ENCODE measurements at places on chromosomes 7 and 10.

DNA sequence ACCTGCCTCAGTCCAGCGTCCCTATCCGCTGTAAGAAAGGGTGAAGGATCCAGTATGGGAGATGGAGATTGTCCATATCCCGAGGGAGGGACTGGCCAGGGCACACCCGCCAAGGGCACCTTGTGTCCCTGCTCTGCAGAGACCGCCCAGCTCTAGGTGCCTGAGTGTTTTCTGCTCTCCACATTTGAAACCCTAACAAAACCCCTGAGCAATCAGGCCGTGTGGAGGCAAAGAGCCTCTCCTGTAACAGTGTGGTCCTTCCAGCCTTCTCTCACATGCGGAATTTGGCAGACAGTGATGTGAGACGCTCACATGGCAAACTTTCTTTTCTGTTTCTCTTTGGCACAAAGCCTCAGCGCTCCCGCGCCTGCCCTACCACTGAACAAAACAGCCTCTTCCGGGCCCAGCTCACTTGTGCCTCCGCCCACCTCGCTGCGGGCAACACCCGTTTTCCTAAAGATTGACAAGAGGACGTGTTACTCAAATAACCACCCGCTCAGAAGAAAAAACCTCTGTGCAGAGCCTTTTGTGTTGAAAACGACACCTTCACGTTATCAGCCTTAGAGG lies 514.8 kb downstream of the DNAJB6 start:
- peak; percentile 91 for DNase-seq

GRCh38 chr7:120334475-120334874 lies 61.5 kb downstream of the KCND2 start:
- DNase-seq = no peak

DNA sequence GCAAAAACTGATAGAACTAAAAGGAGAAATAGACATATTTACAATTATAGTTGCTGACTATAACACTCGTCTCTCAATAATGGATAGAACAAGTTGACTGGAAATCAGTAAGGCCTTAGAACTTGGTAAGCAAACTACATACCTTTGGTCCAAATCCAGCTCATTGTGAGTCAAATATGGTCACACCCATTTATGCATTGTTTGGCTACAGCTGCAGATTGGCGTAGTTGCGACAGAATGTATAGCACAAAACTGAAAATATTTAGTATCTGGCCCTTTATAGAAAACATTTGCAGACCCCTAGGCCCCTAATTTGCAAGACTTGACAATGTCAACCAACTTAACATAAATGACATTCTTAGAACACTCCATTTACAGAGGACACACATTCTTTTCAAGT lies 103.6 kb upstream of the EGR2 start:
- no peak for DNase-seq

- DNase-seq = no peak
Measured at GRCh38 chr10:79380946-79381721, 33.9 kb downstream of the PPIF start.

- no peak for DNase-seq
Measured at GRCh38 chr7:132377015-132377414, 199.3 kb downstream of the PLXNA4 start.

GRCh38 chr7:94700926-94701554 lies 45.1 kb upstream of the SGCE start:
- no peak for DNase-seq

GRCh38 chr10:12333380-12334185 lies 15.8 kb upstream of the CAMK1D start:
- no peak for DNase-seq

DNA sequence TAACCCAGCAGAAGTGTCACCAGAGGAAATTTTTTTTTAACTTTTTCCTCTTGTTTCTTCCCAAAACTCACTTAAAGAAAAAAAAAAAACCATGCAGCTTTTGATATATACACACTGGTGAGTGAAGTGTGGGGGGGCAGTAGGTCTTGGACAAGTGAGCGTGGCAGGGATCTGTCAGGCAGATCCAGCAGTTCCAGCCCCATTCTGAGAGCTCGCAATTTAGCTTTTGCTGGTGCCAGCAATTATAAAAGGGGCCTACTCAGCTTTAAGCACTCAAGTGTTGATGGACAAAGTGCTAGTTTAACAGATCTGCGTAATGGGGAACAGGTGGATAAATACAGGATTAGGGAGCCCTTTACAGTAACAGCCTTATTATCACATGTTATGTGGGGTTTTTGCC lies 619.2 kb upstream of the GALNT17 start:
- no peak for DNase-seq

DNA sequence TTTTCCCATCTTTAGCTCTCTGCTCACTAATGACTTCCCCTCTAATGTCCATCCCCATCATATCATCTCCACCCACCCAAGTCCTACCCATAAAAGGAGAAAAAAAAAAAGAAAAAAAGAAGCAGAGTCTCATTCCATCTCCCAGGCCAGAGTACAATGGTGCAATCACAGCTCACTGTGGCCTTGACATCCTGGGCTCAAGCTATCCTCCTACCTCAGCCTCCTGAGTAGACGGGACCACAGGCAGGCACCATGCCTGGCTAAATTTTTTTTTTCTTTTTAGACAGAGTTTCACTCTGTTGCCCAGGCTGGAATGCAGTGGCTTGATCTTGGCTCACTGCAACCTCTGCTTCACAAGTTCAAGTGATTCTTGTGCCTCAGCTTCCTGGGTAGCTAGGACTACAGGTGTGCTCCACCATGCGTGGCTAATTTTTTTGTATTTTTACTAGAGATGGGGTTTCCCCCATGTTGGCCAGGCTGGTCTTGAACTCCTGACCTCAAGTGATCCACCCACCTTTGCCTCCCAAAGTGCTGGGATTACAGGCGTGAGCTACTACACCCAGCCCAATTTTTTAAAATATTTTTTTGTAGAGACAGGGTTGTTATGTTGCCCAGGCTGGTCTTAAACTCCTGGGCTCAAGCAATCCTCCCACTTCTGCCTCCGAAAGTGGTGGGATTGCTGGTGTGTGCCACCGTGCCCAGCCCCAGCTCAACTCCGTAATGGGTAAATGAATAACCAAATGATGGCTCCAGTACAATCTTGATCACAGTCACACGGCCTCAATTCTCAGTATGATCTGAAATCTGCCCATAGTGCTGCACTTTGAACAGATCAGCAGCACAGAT lies 24.6 kb upstream of the SGMS1 start:
- DNase-seq = no peak
